ENCODE measurements at places on chromosomes 2 and 18. TPM values are rescaled to one million over a fixed set of nuclear protein-coding genes. Genes with fewer than 3 reads are reported as not detected.

MSH6 gene
- 156 TPM for total RNA-seq

LRATD1 gene
- total RNA-seq: not detected

FSHR gene
- total RNA-seq: not detected

TRIM54 gene
- total RNA-seq: not detected

TFCP2L1 gene
- not detected for total RNA-seq

SNED1 gene
- 0.07 TPM for total RNA-seq

RBBP8 gene
- 52.2 TPM for total RNA-seq

REG1B gene
- total RNA-seq: not detected

SCN2A gene
- not detected for total RNA-seq

CDCA7 gene
- 37.1 TPM for total RNA-seq

TCF23 gene
- total RNA-seq: not detected

ZNF2 gene
- total RNA-seq: 4.5 TPM

GALNT3 gene
- total RNA-seq: not detected

IL1RL2 gene
- not detected for total RNA-seq

CCDC121 gene
- 2.9 TPM for total RNA-seq

RAD51AP2 gene
- total RNA-seq: not detected

UGT1A3 gene
- not detected for total RNA-seq

KCNG3 gene
- 3.9 TPM for total RNA-seq

SATB2 gene
- not detected for total RNA-seq

UGT1A5 gene
- not detected for total RNA-seq

CD302 gene
- total RNA-seq: not detected

FRZB gene
- 2.0 TPM for total RNA-seq

RPL37A gene
- total RNA-seq: 1,405 TPM

ARHGEF4 gene
- total RNA-seq: 0.10 TPM

TRAF3IP1 gene
- total RNA-seq: 11.5 TPM
